ENCODE measurements at places on chromosomes 16 and 17.

GRCh38 chr16:84308120-84308519 is 13.4 kb downstream of the WFDC1 start:
- peak; percentile 73 for DNase-seq

GRCh38 chr17:69594641-69595040 is 180.1 kb downstream of the MAP2K6 start:
- no peak for DNase-seq

DNA sequence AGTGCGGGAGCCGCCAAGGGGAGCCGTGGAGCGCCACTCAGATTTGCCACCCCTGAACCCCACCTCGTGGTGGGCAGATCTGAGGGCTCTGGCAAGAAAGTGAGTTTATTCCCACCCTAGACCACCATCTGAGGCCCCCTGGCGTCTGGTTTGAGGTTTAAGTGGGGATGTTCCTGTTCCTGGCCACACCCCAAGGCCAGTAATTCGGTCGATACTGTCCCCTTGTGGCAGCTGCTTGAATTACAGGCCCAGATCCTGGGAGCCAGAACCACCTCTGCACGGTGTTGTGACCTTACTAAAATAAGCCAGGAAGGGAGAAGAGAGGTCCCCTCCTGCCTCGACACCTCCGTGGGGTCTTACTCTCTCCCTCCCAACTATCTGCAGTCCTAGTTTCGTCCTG is 3.3 kb upstream of the LAT start:
- DNase-seq, result no peak

GRCh38 chr17:80978499-80979497 is 12.8 kb upstream of the CHMP6 start:
- no peak for DNase-seq

GRCh38 chr16:87697256-87697655 is 68.5 kb downstream of the KLHDC4 start:
- no peak for DNase-seq

- peak; percentile 57 for DNase-seq
Observed at GRCh38 chr16:14286368-14287230, 215.5 kb downstream of the MRTFB start.

- DNase-seq, result peak; percentile 89
Observed at GRCh38 chr17:82668631-82669099, 20.4 kb upstream of the WDR45B start.

DNA sequence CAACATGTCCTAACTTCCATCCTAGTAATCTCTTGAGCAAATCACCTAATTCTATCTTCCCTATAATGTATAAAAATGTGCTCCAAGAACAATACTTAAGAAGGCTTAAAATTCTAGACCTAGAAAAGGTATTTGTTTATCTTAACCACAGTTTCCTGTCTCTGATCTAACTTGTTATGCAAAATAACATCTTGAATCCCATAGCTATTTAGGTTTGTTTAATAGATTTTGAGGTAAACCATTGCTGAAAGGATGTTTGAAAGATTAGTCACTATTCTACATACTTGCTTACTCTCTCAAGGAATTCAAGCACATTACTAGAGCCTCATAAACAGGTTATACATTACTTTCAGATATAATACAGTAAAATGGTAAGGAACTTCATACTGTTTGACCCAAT is 13.0 kb downstream of the CA10 start:
- no peak for DNase-seq

DNA sequence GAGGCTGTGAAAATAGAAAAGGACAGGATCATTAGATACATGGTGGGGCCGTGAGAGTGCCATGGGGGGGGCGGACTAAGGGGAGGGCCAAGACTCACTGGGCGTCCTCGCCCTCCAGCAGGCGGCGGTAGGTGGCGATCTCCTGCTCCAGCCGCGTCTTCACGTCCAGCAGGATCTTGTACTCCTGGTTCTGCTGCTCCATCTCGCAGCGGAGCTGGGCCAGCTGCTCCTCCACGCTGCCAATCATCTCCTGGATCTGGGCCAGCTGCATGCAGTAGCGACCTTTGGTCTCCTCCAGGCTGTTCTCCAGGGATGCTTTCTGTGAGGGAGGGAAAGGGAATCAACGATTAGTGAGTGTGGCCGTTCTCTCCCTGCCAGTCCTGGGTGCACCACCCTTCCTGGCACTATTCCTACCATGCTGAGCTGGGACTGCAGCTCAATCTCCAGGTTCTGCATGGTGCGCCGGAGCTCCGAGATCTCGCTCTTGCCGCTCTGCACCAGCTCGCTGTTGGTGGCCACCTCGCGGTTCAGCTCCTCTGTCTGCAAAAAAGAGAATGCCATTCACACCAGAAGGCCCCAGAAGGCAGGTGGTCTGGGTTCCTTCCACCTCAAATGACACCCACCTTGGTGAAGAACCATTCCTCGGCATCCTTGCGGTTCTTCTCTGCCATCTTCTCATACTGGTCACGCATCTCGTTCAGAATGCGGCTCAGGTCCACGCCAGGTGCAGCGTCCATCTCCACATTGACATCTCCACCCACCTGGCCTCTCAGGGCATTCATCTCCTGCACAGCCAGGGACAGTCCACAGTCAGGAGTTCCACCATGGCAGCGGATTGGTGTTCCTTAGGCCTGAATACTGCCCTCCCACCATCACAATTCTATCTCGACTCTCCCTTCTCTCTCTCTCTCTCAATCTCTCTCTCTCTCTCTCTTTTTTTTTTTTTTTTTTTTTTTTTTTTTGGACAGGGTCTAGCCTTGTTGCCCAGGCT is 3.3 kb downstream of the KRT14 start:
- DNase-seq, result no peak

GRCh38 chr17:42672038-42672437 is 4.8 kb downstream of the PLEKHH3 start:
- DNase-seq, result no peak

DNA sequence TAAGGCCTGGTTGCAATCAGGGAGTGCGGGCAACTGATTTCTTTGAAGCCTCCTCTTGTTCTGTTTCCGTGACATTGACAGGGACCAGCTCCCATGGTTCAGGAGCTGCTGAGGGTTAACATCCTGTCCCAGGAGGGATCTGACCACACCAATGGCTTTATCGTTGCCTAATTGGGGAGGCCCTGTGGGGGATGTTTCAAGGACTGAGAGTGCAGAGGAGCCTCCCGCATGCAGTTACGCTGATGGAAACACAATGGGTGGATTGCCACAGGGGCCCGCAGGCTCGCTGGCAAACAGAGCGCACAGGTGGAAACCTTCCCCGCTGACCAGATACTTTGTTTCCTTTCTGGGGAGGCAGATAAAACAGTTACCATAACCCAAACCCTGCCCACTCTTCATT is 23.8 kb upstream of the ABCC1 start:
- peak; percentile 32 for DNase-seq

GRCh38 chr16:28301154-28301553 is 8.8 kb downstream of the SBK1 start:
- no peak for DNase-seq

GRCh38 chr17:13594310-13594709 is 7.4 kb downstream of the HS3ST3A1 start:
- DNase-seq, result no peak

GRCh38 chr16:4166821-4167220 is 50.6 kb upstream of the ADCY9 start:
- no peak for DNase-seq

GRCh38 chr17:45070809-45071208 is 9.7 kb downstream of the NMT1 start:
- DNase-seq, result no peak

DNA sequence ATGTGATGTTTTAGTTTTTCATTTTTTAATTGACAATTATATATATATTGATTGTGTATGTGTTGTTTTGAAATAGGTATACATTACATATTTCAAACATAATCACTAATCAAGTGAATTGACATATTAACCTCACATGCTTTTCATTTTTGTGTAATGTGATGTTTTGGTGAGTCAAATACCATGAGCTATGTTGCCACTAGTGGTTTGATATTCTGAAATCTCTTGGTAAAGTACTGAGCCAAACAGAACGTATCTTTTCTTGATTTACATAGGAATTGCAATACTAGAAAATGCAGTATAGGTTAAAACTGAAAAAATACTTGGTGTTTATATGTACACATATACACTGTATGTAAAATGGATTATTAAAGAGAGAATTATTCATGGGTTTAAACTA is 65.2 kb upstream of the SIAH1 start:
- DNase-seq, result no peak

DNA sequence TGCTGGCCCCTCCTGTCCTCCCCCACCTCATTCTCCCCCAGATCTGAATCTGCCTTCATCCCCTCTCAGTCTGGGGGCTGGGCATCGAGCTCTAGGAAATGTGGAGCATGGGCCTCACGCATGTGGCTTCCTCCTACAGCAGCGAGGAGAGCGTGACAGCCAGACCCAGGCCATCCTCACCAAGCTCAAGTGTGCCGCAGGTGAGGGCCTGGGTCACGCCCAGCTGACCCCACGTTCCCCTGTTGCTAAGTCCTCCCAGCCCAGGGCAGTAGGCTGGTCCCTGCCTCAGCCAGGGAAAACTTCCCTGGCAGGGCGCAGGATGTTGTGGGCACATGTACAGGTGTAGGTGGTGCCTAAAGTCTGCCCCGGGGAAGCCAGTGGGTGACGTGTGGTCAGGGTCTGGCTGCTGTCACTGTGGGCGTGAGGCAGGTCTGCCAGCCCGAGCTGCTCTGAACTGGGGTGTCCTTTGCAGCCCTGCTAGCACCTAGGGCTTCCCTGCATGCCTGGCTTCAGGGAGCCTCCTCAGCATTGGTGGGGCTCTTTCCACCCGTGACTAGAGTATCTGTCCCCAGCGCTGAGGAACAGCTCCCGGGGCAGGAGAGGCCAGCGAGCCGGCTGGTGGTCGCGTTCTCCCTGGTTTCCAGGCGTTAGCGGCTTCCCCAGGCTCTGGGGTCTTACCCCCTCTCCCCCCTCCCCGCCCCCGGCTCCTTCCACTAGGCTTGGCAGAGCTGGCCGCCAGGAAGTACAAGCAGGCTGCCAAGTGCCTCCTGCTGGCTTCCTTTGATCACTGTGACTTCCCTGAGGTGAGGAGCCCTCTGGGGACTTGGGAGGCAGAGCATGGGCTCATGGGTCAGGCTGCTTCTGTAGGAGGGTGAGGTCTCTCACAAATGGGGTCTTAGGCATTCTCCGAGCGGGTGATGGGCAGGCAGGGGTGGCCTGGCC is 3.6 kb downstream of the GPS1 start:
- DNase-seq, result no peak

DNA sequence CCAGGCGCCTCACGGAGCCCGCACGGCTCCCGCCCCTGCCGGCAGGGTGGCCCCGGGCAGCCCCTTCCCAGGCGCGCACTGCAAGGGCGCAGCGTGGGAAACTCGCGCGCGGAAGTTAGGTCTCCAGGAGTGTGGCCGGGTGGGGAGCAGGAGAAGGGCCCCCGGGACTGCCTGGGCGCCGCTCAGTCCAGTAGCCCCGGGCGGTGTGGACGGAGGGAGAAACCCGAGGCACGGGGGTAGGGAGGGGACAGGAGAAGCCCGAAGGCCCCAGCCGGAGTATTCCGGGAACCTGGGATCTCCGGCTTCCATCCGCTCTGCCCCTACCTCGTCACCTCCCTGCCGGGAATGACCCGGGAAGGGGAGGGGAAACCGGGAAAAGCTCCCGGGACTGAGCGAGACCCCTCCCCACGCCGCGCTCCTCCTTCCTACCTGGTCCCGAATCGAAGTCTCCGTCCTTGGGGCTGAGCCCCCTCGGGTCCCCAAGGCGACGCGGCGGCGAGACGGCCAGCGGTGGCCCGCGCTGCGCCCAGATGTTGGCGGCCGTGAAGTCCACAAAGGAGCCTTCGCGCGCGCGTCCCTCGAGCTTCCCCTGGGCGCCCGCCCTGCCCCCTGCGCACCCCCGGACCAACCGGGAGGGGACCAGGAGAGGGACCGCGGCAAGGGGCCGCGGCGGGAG is 418 bp downstream of the SOCS3 start:
- DNase-seq, result no peak

DNA sequence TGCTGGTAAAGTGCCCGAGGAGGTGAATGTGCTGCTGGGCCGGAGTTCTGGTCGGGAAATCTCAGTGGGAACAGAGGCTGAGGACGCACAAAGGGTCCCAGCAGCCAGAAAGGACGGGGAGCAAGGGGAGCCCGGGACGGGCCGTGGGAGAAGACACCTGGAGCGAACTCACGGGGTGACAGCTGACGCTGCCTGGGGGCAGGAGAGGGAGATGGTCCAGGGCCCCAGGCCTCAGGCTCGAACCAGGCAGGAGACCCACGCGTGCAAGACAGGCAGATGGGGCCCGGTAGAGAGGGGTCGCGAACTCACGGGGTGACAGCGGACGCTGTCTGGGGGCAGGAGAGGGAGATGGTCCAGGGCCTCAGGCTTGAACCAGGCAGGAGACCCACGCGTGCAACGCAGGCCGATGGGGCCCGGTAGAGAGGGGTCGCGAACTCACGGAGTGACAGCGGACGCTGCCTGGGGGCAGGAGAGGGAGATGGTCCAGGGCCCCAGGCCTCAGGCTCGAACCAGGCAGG is 72.9 kb downstream of the METRNL start:
- no peak for DNase-seq

- DNase-seq, result no peak
Observed at GRCh38 chr16:16007743-16008111, 58.3 kb downstream of the ABCC1 start.

DNA sequence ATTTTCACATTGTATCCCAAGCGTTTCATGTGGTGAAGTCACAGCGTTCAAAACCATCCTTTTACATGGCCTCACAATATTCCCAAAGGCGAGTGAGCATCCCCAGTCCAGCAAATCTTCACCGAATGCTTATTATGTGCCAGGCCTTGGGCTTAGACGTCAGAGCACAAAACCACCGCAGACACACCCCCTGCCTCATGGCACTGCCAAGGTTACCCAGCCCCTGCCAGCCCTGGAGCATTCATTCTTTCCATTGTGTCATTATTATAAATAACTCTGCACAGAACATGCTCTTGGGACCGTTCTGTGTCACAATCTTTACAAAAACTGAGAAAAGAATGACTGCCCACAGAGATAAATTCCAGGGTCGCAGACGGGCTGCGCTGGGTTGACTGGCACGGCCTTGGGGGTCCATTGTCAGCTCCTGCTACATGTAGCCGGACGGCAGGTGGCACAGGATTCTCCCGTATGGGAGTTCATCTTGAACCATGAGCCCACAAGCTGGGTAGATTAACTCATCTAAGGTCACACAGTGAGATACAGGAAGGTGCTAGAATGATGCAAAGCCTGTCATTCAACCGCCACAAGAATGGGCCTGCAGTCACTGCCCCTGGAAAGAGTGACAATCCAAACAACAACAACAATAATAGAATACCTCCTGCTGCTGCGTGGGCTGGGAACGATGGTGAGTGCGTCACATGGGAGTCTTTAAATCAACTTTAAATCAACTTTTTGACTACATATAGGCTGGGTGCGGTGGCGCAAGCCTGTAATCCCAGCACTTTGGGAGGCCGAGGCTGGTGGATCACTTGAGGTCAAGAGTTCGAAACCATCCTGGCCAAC is 4.5 kb upstream of the NECAB2 start:
- DNase-seq, result no peak

- DNase-seq, result no peak
Observed at GRCh38 chr16:81463296-81463890, 18.8 kb downstream of the CMIP start.

DNA sequence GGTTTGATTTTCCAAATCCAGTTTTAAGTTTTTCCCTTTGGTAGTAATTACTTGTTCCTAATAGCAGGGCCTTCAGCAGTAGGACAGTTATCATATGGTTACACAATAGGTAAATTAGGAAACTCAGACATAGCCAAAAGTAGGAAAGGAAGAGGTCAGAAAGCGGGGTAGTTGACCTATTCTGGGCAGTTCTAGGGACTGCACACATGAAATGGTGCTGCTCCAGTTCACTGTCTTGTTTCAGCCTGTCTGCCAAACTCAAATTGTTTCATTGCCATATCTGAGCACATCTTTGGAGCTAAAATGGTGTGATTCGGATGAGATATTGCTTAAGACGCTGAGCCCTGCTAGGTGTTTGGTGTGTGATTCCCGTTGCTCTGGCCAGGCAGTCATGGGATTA is 56.7 kb downstream of the TANGO6 start:
- no peak for DNase-seq

All from upper lobe of right lung (tissue), 1 donor.